GM20000 (cell line): ENCODE measurements at places on chromosomes 5 and 9.

- no peak for DNase-seq
These were observed 244.2 kb downstream of the EBF1 start for GRCh38 chr5:158855510-158855909.

GRCh38 chr5:168318240-168318639 is 26.8 kb downstream of the WWC1 start:
- no peak for DNase-seq

DNA sequence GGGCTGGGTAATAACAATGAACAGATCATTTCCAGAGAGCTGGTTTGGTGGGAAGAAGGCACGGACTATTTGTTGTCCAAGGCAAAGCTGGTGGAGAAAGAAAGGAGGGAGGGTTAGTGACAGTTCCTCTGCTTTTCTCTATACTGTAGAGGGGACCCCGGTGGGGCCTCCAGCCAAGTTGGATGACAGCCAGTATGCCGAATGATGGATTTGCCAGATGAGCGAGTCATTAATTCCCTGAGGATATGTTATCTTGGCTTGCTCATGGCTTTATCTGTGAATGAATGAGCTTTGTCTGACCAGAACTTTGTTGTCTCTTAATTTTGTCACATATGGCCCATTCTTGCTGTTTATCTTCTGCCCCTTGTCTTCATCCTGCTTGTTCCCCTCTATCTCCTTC is 158.6 kb upstream of the GLRA1 start:
- DNase-seq = no peak

DNA sequence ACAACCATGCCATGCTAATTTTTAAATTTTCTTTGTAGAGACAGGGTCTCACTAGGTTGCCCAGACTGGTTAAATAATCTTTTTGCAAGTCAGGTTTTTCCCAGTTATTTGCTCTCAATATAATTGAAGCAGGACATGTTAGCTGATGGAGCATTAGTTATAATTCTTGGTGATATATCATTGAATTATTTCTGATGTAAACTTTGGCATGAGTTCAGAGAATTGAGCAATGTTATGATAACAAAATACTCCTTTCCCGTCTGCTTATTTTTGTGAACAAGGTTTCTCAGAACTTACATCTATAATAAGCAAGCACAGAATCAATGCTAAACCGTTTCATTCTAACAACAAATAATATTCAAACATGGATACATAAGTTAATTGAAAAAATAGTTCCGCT is 37.8 kb downstream of the BHMT start:
- DNase-seq = no peak

GRCh38 chr9:99419070-99419469 is 197.0 kb downstream of the SEC61B start:
- DNase-seq = no peak

DNA sequence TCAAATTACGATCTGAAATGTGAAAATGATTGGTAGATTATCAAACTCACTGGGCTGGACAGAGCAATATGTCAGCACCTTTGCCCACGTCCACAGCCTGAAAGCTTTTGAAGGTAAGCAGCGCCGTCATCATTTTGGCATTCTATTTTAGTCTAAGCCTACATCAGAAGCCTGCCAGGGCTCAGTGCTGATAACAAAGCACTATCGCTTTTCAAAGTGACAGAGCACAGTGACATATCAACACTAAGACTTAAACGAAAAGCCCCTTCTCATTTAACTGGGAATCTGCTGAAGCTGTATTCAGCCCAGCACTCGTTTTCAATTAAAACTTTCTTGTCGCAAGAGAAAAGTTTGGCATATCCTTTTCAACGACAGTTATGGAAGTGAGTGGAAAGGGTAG is 1076.3 kb downstream of the PTPRD start:
- DNase-seq = no peak

GRCh38 chr5:14685757-14686156 is 21.2 kb downstream of the OTULIN start:
- DNase-seq = peak; percentile 55

DNA sequence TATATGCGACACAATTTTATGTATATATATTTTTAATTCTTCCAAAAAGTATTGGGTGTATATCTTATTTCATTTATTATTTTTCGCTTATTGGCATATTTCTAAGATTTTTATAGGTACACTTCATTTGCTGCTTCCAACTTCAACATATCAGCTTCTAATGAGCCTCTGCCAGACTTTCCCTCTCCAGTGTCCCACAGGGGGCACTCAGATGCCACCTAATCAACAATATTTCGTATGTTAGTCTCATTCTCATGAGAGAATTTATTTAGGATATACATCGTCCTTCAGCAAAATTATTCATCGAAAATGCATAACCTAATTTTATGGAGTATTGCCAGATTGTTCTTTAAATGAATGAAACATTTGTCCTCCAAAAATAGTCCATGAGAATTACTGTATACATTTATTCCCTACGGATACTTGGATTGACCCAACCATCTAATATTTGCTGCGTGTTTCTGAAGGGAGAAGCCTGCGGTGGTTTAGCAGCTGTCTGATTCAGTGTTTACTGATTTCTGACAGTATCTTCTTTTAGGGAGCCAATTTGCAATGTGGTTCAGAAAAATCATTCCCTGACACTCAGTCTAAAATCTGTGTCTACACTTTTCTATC is 100.6 kb upstream of the SELENOP start:
- DNase-seq = no peak

- no peak for DNase-seq
These were observed 294.9 kb downstream of the MED10 start for GRCh38 chr5:6083311-6083978.

GRCh38 chr9:115540091-115540490 is 422.1 kb upstream of the TNC start:
- DNase-seq = no peak

DNA sequence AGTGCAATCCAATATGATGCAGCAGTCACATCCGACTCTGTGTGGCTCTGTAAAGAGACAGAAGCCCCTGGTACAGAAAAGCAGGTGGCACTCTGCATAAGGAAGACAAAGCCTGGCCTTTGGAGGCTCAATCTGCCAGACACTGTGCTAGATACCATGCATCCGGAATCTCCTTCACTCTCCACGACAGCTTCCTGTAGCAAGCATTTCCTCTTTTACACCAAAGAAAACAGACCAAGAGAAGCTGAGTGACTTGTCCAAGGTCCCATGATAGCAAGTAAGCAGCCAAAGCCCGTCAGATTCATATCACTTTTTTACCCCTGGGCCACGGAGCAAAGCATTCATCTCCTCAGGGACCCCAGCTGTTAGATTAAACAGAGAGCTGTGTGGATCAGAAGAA is 64.2 kb upstream of the SMIM23 start:
- DNase-seq = no peak

GRCh38 chr5:145660897-145661640 is 174.1 kb downstream of the PRELID2 start:
- DNase-seq = no peak

DNA sequence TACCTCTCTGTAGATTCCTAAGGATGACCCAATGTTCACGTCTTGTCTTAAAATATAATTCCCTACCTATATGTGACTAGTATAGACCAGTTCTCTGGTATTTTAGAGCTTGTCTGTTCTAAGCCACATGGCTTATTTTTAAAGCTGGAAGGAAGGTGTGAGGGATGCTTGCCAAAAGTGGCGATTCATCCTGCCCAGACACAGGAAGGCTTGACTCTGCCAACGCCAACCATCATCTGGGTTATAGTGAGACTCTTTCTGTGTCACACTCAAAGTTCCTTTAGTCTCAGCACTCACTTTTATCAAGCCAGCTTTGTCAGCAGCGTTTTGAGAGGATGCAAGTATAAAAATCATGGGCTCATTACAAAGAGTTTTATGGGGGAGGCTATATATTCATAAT is 500.0 kb downstream of the PTPRD start:
- DNase-seq = no peak

DNA sequence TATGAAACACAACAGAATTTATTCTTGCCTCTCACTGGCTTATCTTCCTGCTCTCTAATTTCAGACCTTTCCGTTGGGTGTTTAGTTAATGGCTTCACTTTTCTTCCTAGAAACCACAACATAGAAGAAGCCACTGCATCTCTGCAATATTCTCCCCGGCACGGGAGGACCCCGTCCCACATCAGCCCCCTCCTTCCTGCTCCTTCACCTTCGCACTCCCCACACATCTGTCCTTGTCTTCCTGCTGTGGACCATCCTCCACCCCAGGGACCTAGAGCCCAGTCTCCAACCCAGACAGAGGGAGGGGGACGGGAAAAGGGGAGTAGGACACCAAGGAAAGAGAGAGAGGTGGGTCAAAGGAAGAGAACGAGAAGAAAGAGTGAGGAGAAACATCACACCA is 1.4 kb downstream of the OR2V1 start:
- no peak for DNase-seq

GRCh38 chr5:71482132-71482531 is 26.7 kb downstream of the BDP1 start:
- DNase-seq = no peak

DNA sequence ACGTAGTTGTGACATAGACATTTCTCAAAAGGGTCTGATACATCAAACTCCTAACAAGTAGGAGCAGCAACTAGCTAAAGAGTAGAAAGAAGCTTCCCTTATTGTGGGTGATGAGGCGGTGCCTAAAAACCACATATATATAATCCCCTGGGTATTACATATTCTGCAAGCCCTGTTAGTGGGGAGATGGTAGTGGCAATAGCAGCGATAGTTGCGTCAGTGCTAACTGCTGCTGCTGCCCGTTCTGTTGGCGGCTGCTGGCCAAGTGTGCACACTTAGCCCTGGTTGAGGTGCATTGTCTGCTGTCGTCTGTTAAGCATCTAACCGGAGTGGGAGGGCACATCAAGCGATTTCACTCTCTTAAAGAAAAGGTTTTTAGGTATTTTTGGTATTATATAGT is 35.8 kb downstream of the VLDLR start:
- peak; percentile 20 for DNase-seq

- no peak for DNase-seq
These were observed 45.5 kb downstream of the GALNT10 start for GRCh38 chr5:154236011-154236410.

DNA sequence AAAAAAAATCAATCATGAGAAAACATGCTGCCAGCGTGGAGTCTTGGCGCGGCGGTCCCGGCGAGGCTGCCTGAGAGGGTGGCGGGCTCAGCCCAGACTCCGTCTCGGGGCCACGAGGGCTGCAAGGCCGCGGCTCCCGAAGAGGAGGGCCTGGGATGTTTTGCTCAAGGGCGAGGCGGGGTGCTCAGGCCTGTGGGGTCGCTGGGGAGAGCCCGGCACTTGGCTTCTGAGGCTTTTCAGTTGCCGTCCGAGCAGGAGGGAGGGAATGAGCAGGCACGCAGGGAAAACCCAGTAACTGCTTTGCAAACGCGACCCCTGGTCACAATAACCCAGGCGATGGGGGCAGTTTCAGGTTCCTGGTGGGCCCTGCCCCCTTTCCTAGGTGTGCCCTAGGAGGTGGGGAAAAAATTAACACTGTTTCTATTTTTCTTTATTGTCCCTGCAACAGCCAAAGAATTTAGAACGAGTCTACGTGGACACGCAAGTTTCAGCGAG is 3.2 kb upstream of the IRX2 start:
- DNase-seq = no peak

- DNase-seq = no peak
These were observed 15.8 kb downstream of the RNF180 start for GRCh38 chr5:64181440-64181839.

- DNase-seq = no peak
These were observed 47.4 kb downstream of the SPEF2 start for GRCh38 chr5:35665096-35665495.

GRCh38 chr5:157456301-157456700 is 3.7 kb upstream of the NIPAL4 start:
- DNase-seq = no peak

DNA sequence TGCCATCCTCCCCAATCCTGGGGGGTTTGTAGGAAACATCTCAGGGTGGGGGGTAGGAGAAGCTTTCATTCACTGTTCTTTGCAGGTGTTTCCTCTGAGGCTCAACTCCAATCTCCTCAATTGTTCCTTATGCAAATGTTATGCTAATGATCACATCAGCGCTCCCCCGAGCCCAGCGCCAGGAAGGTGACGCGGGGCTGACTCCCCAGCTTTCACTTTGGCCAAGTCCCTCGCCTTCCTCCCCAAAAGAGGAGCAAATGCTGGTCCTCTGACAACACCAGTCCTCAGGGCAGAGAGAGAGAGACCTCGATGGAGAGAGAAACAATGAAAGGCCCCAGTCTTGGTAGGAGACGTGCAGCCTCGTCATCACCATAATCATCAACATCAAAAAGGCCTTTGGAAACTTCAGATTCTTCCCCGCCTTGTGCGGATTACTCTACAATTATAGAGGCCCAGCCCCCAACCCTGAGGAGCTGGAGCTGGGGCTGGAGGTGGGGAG is 39.1 kb downstream of the PCDH1 start:
- no peak for DNase-seq

DNA sequence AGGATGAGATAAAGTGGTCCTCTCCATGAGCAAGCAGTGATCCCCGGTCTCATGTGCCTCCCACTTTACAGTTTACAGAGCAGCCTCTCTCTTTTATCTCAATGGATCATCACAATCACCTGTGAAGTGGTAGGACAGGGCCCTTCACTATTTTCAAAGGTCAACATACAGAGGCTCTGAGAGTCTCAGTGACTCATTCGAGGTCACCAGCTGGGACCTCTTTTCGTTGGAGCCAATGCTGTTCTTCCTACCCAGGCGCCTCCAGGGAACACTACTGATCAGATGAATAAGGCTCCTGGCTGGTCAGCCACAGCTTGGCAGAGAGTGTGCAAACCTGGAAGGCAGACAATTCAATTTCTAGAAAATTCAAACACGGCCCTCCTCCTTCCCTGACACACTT is 16.6 kb downstream of the GGTA1 start:
- DNase-seq = no peak

- DNase-seq = no peak
These were observed 12.9 kb downstream of the ANKRD33B start for GRCh38 chr5:10576790-10577189.

DNA sequence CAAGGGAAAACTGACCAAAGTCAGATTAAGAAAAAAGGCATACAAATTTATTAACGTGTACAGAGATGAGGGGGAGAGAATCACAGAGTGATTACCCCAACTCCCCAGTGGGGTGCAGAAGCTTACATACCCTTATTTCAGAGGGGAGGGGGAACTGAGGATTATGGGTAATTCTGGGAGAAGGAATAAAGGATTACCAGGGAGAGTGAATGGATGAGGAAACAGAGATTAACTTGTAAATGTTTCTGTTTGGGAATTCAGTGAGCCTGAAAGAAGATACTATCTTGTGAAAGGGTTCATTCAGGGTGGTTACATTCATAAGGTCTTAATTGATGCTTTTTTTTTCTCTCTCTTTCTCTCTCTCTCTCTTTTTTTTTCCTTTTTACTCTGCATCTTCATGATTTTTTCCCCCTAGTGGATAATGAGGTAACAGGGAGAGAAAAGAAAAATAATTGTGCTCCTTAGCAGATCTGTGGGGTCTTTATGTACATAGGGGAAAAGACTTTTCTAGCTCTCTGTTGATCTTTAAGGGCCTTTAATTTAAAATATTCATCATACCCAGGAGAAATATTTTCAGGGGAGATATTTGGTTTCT is 49.4 kb downstream of the TARS1 start:
- DNase-seq = no peak
